ENCODE measurements at places on chromosomes 5 and 9.

DNA sequence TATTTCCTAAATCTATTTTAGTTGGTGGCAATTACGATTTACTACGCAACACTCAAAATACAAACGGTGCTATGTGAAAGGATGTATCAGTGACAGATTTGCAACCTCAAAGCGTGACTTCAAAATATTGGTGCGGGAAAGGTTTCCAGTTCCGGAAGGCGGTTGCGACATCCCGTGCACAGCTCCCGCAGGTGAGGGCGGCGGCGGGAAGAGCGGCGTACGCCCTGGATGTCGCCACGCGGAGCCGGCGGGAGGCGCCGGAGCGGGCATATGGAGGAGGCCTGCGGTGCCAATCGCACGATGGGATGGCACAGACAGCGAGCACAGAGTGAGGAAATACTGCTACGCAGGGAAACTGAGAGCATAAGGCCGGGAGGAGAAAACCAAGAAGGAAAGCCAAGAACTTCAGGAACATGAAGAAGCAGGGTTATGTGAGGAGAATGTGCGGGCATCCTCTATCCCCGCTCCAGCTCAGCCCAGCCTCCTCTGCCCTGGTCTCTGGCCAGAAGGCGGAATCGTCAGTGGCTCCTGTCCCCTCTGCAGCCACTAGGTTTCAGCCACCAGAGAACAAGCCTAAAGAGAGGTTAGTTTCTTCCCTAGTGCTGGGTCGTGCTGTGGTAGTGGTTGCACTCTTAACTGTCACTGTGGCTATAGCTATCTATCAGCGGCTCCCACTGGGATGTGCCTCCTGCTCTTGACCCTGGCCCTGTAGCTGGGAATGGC, 378.1 kb upstream of the TLE4 start:
- no peak for DNase-seq

DNA sequence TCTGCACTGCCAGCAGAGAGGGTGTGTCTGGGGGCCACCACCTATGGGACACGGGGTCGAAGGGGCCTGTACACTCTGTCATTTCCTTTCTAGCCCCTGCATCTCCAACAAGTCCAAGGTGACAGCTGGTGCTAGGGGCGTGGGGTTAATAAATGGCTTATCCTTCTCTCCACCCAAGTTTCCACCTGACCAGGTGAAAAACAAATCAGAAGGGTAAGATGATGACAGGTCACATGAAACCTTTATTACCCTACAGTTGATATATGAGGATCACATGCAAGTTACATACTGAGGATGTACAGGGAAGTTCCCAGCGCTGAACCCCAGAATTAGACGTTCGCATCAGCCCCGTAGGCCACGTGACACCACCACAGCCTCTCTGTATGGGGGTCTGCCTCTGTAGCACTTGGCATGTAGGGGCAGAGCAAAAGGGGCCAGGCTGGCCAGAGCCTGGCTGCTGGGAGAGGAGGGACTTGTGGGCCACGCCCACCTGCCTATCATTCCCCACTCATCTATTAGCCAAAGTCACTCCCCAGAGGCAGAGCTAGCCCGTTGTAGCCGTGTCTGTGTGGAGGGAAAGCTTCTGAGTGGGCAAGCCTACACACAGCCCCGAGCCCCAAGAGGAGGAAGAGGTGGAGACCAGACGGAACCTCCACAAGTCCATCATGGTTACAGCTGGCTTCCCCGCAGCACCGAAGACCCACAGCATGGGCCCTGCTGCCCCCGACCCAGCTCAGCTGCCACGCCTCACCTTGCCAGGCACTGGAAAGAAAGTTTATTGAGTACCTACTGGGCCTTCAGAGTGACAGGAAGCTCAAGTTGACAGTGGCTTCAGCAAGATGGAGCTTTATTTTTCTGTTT, 2.2 kb downstream of the TMEM141 start:
- no peak for DNase-seq

DNA sequence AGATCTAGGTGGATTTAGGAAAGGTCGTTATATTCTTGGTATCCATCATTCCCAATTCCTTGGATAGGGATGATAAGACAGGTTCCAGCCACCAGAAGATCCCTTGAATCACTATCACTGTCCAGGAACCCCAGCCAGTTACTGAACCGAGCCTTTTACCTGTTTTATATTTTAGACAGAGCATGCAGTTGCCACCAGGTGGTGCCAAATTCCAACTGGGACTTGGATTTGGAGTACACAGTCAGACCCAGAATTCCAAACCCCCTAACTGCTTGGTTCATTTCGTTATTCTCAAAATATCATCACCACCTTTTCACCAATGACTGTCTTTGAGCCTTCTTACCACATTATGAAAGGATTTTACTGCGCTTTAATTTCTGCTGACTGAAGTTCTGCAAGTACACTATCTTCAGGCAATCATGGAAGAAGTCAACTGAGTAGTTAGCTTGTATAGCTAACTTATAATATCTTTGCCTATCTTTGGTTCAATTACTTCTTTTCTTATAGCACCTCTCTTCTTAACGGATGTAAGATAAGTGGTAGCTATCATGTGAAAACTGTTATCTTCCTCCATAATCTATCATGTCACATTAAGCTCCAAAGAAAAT, 191.8 kb downstream of the PRR16 start:
- no peak for DNase-seq

GRCh38 chr5:177452688-177453638, 6.3 kb downstream of the PRR7 start:
- no peak for DNase-seq

DNA sequence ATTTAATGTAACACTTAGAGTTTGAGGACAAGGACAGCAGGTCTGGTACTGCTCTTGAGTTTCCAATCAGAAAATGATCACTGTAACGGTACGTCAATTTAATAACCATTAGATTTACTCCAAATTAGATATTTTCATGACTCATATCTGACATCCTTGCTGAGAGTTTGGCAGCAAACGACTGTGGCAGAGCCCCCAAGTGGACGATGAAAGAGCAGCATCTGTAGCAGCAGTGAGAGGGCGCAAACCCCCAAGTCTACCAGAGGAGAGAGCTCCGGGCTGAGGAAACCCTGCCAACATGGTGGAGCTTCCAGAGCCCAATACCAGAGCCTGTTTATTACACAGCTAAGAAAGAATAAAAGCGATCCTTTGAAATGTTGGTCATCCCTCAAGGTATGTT, 73.2 kb upstream of the EPB41L4A start:
- DNase-seq = no peak
